WTC11 (cell line): ENCODE measurements at places on chromosomes 13 and 19. TPM values are rescaled to one million over a fixed set of nuclear protein-coding genes. Genes with fewer than 3 reads are reported as not detected.

- H3K27ac ChIP-seq = peak overlapping the region; percentile 78; the same call in 1 of the 2 replicates
- H3K4me1 ChIP-seq = 0 out of 2 replicates have a peak, but pooled peaks cover 6% of the 10 kb centered on the region
- no peaks in the 10 kb centered on the region for H3K36me3 ChIP-seq
- H3K27me3 ChIP-seq = no peaks in the 10 kb centered on the region; the same call in 1 of the 2 replicates
Measured at GRCh38 chr13:113936166-113936965, 37.5 kb downstream of the C13orf46 start.

MADCAM1 gene
- 3.2 to 4.7 TPM (median 3.9 TPM) in 3 replicates for total RNA-seq

DNA sequence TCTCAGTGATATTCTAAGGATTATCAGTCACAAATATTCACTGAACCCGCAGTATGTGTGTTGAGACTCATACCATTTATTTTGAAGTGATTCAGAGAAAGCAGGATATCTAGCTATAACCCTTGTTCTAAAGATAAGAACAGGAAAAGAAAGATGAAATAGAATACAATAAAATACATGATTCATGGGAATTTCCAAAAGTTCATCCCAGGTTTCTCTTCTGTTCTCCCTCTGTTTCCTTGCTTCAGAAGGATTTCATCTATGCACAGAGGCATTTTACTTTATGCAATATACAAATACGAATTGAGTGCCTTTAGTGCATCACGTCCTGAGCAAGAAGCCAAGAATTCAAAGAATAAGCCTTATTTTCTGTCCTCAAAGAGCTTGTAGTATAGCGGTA lies 274.4 kb upstream of the GPC6 start:
- no peak overlapping the region for H3K27ac ChIP-seq
- H3K4me1 ChIP-seq = peaks cover 20% of the 10 kb centered on the region
- H3K36me3 ChIP-seq = no peaks in the 10 kb centered on the region
- no peak overlapping the region for H3K4me3 ChIP-seq
- DNase-seq = no peak

LAIR1 gene
- 0.18 to 0.60 TPM (median 0.37 TPM) in 3 replicates for total RNA-seq

DNA sequence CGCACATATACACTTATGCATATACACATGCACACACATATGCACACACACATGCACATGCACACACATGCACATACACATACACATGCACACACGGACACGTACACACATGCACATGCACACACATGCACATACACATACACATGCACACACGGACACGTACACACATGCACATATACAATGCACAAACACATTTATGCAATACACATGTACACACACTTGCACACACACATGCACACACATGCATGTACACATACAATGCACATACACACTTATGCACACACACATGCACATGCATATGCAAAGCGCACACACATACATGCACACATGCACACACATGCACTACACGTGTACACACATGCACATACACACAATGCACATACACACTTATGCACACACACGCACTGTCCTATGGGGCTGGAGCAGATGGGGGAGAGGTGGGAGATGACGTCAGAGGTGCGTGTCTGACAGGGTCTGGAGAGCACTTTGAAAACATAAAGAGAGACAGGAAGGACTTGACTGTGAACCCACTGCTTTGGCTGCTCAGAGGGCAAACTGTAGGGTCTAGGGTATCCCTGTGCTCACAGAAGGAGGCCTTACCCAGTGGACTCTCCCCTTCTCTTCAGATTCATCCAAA lies 108.2 kb downstream of the UQCRFS1 start:
- H3K4me1 ChIP-seq = peaks cover 9% of the 10 kb centered on the region; the same call in 1 of the 2 replicates
- no peak overlapping the region for H3K4me3 ChIP-seq
- DNase-seq = no peak
- H3K27me3 ChIP-seq = no peaks in the 10 kb centered on the region; the same call in 1 of the 2 replicates

KCNC3 gene
- 8.5 to 10.1 TPM (median 10.0 TPM) in 3 replicates for total RNA-seq

DNA sequence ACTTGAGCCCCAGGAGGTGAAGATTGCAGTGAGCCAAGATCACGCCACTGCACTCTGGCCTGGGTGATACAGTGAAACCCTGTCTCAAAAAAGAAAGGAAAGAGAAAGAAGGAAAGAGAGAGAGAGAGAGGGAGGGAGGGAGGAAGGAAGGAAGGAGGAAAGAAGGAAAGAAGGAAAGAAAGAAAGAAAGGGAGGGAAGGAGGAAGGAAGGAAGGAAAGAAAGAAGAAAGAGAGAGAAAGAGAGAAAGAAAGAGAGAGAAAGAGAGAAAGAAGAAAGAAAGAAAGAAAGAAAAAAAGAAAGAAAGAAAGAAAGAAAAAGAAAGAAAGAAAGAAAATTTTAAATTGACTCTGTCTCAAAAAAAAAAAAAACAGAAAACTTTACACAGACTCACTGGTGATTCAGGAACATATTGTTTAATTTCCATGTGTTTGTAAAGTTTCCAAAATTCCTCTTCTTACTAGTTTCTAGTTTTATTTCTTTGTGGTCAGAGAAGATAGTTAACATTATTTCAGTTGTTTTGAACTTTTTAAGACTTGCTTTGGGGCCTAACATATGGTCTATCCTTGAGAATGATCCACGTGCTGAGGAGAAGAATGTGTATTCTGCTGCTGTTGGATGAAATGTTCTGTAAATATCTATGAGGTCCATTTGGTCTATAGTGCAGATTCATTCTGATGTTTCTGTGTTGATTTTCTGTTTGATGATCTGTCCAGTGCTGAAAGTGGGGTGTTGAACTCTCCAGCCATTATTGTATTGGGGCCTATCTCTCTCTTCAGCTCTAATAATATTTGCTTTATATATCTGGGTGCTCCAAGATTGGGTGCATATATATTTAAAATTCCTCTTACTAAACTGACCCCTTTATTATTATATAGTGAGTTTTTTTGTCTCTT lies 204.4 kb upstream of the SERP2 start:
- H3K4me1 ChIP-seq = no peaks in the 10 kb centered on the region
- H3K27ac ChIP-seq = no peak overlapping the region
- no peaks in the 10 kb centered on the region for H3K27me3 ChIP-seq
- DNase-seq = no peak

DLEU7 gene
- 3.0 to 3.6 TPM (median 3.1 TPM) in 3 replicates for total RNA-seq

DNA sequence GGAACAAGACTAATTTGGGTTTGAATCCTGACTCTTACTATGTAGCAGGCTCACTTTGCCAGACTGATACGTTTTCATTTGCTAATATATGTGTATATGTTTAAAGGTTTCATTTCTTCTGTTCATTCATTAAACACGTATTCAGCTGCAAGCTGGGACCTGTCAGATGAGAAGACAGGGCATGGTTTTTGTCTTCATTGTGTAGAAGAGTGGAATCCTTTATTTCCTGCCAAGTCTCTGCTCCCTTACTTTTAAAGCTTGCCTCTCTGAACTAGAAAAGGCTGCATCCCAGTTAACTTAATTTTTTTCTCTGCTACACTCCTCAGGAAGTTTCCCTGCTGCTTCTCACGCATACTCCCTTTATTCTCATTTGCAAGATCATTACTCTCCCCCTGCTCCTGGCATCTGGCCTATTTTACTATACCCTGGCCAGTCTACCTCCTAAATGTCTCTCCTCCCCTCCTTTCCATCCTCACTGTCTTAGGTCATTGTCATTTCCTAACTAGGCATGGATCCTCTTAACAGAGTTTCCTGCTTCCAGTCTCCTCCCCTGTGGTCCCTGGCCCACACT lies 141.0 kb upstream of the TMTC4 start:
- peaks cover 10% of the 10 kb centered on the region for H3K36me3 ChIP-seq
- no peaks in the 10 kb centered on the region for H3K27me3 ChIP-seq
- H3K4me3 ChIP-seq = no peak overlapping the region

DNA sequence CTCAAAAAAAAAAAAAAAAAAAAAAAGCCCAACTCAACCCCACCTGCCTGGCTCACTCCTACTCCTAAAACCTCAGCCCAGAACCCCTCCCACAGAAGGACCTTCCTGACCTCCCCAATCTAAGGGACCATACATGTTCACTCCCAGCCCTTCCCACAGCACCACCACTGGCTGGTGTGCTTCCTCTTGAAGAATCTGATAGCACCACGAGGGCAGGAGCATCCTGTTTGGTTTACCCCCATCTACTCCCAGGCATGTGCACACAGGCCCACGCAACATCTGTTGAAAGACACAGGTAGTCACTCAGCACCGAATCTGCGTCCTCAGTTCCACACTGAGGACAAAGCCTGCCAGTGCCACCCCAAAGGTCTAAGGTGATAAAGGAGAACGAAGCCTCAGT lies 8.2 kb downstream of the LATS2 start:
- peaks cover 72% of the 10 kb centered on the region for H3K4me1 ChIP-seq
- 0 out of 2 replicates have a peak, but pooled peaks cover 6% of the 10 kb centered on the region for H3K36me3 ChIP-seq
- no peak overlapping the region for H3K4me3 ChIP-seq
- no peaks in the 10 kb centered on the region for H3K27me3 ChIP-seq
- H3K27ac ChIP-seq = peak overlapping the region; percentile 89

- DNase-seq = no peak
- H3K36me3 ChIP-seq = no peaks in the 10 kb centered on the region
- H3K27me3 ChIP-seq = no peaks in the 10 kb centered on the region
- no peak overlapping the region for H3K4me3 ChIP-seq
Measured at GRCh38 chr13:23730251-23730650, 158.9 kb downstream of the MIPEP start.

- H3K4me3 ChIP-seq = no peak overlapping the region
- peaks cover 18% of the 10 kb centered on the region for H3K4me1 ChIP-seq
- peaks cover 61% of the 10 kb centered on the region for H3K36me3 ChIP-seq
- H3K27ac ChIP-seq = peak overlapping the region; percentile 92
Measured at GRCh38 chr13:19766591-19766990, 16.2 kb downstream of the PSPC1 start.

TNNT1 gene
- total RNA-seq = 50.6 to 127 TPM (median 108 TPM) in 3 replicates

- peaks cover 11% of the 10 kb centered on the region for H3K27me3 ChIP-seq
- H3K36me3 ChIP-seq = no peaks in the 10 kb centered on the region
- DNase-seq = no peak
Measured at GRCh38 chr13:100594255-100594654, 5.7 kb upstream of the GGACT start.
